Pulmonary artery endothelial cell (primary cell): ENCODE measurements at places on chromosomes 13 and 19.

DNA sequence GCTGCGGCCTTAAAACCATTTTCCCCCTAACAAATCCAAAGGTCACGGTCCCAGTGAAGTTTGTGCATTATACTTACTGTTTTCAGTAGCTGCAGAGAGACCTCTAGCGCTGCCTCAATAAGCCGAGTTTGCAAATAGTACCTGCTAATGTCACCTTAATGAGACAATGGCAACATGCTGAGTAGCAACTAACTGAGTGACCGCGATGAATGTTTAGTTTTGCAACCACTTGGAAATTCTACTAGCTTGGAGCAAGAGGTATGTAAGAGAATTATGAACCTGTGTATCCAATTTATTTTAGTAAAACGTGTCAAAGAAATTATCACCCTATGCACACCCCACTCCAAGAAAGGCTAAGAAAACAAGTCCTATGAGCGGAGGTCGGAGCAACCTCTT, 1.2 kb downstream of the KPNA3 start:
- no peak for DNase-seq

- DNase-seq: no peak
Measured at GRCh38 chr19:46537136-46538097, 41.8 kb upstream of the PNMA8B start.

DNA sequence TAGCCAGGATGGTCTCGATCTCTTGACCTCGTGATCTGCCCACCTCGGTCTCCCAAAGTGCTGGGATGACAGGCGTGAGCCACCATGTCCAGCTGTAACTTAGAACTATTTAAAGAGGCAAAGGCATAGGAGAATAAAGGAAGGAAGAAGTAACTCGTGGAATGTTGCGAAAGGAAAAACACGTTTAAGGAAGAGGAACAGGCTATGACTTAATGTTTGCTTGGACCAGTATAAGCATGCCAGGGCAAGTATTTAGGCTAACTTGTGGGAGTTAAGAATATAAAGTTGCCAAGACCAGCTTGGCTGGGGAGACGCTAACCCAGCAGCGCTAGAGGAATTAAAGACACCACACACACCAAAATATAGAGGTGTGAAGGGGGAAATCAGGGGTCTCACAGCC, 33.5 kb downstream of the ZNF844 start:
- no peak for DNase-seq

GRCh38 chr19:39293394-39293793, 2.8 kb upstream of the IFNL1 start:
- no peak for DNase-seq

DNA sequence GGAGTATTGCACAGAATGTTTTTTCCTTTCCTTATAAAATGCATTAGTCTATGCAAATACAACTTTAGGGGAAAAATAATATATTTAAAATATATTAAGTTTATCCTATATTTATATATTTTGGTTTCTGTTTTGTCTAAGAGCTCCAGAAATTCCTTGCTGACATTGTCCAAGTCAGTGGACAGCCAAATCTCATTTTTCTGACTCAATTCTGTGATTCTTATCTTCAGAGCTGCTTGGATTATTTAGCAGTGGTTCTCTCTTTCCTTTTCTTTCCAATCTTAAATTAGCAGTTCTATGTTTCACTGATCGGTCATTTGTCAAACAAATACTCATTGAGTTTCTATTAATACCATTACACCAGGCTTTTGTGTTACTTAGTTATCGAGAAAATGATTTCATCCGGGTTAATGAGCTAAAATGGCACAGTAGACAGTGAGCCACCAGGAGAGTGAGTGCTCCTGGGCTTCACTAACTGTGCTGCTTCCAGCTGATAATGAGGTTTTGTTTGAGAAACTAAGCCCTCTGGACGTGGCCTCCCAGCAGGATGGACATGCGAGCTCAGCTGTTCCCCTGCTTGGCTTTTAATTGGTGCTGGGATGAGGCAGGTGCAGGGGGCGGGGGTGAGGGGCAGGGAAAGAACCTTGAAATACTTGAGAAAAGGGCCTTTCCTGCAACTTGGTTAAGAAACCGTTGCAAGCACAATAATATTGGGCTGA, 44.0 kb downstream of the ATP11A start:
- no peak for DNase-seq

- no peak for DNase-seq
Measured at GRCh38 chr13:98652276-98652675, 75.4 kb upstream of the STK24 start.

GRCh38 chr13:33490461-33491327, 205.1 kb upstream of the STARD13 start:
- peak; percentile 83 for DNase-seq

DNA sequence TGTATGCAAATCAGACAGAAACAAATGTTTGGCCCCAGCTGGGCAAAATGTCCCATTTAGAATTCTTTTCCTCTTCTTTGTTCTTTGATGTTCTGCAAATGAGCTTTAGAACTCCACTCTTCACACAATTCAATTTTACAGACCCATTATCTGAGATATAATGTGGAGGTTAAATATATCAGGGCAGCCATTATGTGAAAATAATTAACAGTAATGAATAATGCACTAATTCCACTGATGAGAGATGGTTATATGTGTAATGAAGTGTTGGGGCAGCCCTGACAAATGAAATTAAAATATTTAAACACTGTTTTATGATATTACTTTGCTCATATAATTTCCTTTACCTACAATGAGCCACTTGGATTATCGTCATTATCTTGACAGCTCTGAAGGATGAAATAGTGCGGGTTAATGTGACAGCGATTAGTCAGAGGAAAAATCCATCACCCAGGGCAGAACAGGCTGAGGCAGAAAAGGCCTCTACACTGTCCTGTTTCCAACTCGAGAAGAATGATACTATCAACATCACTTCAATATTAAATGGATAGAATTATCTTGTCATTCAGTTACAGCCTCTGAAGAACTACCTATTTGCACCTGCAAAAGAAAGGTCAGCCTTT, 321.1 kb downstream of the RBM26 start:
- no peak for DNase-seq

DNA sequence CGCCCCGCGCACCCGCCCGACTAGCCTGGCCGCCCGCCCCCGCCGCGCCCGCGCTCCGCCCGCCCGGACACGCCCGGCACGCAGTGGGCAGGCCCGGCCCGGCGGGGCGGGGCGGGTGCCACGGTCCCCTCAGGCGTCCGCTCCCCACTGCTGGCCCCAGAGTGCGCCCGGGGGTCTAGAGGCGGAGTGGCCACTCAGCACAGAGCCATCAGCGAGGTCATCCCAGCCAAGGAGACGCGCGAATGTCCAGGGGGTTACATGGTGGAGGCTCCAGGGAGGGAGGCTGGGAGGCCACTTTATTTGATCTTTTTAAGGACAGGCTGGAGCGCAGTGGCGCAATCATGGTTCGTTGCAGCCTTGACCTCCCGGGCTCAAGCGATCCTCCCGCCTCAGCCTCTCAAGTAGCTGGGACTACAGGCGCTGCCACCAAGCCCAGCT, 236 bp upstream of the TINCR start:
- DNase-seq: no peak

DNA sequence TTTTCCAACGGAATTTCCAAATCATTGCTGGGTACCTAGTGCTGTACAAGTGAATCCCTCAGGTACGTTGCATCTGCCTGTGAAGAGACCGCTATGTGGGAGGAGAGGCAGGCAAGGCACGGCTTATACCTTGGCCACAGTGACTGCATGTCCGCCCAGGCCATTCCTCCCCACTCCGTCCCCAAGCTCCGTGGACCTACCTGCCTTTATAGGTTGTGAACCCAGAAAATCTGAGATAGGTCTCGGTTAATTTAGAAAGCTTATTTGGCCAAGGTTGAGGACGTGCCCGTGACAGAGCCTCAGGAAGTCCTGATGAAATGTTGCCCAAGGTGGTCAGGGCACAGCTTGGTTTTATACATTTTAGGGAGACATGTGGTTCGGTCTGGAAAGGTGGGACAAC, 218.5 kb upstream of the TSHZ3 start:
- DNase-seq: no peak

DNA sequence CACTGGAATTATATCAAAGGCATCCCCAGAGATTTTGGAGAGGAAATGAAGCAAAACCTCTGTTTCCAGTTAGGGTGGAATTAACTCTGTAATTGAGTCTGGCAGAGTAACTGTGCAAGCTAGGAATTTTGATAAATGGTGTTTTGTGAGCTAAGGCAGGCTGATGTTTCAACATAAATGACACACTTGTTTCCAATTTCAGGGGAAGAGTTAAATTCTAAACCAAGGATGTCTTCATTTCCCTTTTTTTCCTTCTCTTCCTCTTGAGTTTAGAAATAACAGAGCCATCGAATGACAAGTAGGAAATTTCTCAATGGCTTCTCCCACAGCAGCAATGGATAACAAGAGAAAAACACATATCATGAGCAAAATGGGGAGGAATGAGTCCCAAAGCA, 131.2 kb downstream of the IRS2 start:
- no peak for DNase-seq

DNA sequence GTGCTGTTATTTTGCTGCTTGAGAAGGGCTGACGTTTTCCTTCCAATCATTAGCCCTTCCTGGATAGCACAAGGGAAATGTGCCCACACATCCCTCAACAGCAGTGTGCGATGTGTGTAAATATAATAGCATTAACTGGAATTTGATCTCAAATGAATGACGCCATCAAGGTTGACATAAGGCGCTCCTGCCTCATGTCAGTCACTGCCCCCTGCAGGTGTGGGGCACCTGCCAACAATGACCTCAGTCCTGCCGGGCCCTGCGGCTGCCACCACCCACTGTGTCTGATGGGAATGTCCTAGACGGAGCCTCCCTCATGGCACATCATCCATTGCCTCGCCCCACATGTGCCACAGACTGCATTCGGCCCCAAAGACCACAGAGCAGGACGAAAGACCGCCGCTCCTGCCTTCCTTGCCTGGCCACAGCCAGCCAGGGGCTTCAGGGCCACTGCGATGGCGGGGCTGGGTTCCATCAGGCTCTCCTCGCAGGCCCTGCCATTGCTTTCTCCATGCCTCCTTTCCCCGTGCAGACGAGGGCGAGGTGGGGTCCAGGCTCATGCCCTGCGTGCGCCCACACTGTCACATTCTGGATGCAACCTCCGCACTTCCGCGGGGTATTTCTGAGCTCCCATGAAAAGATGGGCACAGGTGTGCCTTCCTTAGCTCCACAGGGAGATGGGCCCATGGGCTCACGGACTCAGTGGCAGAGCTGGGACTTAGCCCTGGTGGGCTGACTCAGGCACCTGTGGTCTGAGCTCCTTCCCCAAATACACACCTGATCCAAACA, 146.7 kb downstream of the SOX1 start:
- DNase-seq: no peak
